ENCODE measurements at places on chromosomes 1 and 21.

GRCh38 chr1:98888869-98889268 lies 115.8 kb downstream of the PLPPR5 start:
- DNase-seq, result no peak

DNA sequence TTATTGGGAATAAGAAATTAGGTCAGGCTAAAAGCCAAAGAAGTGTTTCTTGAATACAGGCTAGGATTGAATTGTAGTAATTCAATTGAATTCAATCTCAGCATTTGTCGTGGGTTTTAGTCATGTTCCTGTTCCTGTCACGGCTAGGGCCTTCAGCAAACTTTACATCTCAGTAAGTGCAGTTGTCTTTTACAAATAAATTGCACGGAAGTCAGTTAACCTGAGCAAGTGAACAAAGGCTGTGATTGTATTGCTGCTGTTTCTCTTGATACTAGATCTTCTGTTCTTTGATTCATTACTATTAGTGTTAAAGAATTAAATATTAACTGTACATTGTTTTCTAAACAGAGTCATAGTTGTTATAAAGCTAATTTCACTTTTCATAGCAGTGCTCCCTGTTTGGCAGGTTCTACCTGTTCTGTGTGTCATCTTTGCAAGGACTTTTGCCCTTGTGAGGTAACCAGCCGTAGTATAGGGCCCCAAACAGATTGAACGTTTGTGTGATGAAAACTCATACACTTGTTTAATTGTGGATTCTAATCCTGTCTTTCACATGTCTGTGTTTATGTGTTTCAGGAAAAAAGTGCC lies 164.4 kb downstream of the EDEM3 start:
- no peak for DNase-seq

DNA sequence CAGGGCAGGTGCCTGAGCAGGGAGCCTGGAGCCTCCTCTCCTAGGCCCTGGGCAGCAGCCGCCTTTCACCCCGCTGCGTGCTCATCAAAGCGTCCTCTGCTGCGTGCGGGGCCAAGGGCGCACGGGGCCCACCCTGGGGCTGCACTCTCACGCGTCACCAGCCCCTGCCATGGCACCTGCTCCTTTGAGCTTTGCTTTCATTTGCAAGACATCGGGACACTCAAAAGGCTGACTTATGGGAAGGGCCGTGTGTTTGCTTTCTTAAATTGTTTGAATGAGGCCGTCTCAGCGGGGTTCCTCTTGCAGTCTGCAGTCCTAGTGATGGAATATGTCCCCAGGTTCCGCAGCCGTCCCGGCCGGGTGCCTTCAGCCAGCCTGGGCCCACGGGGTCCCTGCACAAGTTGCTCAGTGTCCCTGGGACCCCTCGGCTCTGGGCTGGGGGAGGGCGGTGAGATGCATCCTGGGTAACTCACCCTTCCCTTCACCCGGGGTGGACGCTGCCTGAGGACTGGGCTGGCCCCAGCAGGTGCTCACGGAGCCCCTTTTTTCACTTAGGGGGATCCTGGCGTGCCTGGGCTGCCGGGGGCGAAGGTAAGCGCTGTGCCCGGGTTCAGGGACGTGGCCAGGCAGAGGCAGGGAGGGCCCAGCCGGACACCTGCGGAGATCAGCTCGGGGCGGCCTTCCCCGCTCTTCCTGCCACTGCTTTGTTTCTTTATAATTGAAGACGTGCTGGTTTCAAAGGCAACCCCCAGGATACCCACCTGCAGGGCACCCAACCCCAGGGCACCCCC lies 53.1 kb downstream of the SLC19A1 start:
- peak; percentile 56 for DNase-seq

DNA sequence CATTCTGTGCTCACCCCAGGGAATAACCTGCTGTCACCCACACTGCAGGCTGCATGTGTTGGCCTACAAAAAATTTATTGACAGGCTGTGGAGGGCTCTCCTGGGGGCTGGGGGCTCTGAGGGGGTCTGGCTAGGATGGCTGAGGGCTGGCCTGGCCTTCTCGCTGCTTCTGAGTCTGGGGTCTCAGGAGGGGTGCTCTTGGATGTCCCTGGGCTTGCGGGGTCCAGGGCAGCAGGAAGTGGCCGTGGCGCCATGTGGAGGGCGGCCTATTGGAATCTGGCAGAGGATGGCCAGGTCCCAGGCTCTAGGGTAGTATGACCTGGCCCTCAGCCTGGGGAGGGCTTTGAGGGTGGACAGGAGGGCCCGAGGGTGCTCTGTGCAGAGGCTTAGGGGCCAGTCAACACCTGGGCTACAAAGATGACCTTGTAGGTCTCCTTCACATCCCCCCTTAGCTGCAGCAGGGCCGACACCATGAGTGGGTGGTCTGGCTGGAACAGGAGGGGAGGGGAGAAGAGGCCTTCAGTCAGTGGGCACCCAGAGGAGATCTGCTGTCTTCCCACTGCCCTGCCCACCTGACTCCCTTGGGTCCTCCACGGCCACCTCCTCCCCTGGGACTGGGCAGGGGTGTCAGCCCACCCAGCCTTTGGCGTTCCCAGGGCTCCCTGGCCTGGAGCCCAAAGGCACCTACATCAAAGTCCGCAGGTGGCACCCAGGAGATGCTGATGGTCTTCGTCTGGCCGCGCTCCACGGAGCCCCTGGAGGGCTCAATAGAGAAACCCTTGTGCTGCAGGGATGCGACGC lies 3.0 kb upstream of the TMEM52 start:
- DNase-seq, result no peak

- DNase-seq, result no peak
These were observed 179.4 kb upstream of the SGIP1 start for GRCh38 chr1:66354311-66355201.

GRCh38 chr21:31526040-31526439 lies 133.5 kb upstream of the SOD1 start:
- peak; percentile 45 for DNase-seq

- DNase-seq, result no peak
These were observed 16.5 kb downstream of the GFI1 start for GRCh38 chr1:92470216-92470615.

DNA sequence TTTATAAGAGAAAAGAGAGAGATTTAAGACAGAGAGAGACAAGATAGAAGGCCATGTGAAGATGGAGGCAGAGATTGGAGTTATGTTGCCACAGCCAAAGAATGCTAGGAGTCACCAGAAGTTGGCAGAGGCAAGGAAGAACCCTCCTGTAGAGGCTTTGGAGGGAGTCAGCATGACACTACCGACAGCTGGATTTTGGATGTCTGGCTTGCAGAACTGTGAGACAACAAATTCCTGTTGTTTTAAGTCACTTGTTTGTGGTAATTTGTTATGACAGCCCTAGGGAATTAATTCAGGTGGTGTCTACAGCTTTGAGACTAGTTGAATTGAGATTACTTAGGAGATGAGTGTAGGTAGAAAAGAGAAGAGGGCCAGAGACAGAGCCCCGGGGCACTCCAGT lies 158.5 kb downstream of the DNM3 start:
- DNase-seq, result no peak

DNA sequence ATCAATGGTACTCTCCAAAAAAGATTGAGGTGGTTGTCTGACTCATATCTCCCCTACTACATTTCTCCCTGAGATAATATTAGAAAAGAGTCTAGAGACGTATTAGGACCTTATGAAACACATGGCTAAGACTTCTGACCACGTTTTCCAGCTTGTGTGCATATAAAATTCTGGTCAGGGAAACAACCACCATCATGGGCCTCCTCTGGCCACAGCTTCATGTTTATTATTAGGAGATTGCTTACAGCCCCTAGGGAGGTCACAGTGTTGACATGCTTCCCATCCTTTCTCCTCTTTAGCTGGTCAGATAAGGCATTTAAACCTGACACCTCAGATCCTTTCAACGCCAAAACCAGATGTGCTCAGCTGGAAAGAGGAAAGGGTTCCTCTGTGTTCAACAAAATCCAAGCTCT lies 620.2 kb downstream of the PLPP3 start:
- no peak for DNase-seq

DNA sequence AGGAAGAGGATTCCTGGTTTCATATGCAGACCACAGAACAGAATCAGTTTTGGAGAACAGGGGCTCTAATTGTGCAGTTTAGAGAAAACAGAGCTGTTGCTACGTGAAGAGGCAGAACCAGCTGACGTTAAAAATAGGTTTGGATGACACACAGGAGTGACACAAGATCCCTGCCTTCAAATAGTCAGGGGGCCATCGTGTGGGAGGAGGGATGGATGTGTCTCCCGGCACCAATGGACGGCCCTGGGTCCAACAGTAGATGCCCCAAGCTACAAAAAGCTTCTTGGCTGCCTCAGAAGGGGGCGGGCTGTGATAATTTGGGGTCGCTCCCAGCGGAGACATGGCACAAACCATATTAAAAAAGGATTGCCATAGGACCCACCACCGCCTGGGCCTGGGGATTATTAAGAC lies 87.8 kb downstream of the MRPL37 start:
- DNase-seq, result no peak

- no peak for DNase-seq
These were observed 34.7 kb upstream of the RIPK4 start for GRCh38 chr21:41801321-41802197.

- no peak for DNase-seq
These were observed 16.4 kb downstream of the INPP5B start for GRCh38 chr1:37930246-37931101.

DNA sequence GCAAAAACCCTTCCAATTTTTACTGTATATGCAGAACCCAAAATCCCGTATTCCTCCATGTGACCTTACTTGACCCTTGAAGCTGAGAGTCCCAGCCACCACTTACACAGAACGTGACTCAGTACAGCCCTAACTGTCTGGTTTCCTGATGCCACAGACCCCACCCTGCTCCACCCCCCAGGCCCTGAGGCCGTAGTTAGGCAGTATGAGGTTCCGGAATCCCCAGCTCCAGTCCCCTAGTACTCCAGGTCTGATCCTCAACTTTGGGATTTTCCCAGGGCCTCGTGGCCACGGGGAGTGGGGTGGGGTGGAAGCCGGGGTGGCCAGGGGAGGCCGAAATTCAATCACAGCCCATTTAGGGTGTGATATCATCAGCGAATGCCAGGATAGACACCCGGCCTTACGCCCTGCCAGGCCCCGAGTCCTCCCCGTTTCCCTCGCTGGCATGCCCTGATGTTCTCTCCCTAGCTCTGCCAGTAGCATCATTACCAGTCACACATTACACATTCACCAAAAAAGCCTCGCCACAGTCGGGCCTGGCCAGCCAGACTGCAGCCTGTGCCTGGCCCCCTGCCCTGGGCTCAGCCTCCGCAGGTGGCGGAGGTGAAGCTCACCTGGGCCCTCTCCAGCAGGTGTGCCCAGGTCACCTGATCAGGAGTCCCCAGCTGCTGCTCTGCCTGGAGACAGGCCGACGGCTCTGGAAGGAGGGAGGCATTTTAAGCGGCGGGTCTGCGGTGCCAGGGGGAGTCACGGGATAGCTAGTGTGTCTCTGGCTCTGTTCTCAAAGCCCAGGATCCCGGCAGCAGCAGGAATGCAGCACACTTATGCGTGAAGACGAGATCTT lies 70.8 kb downstream of the SCCPDH start:
- peak; percentile 53 for DNase-seq

GRCh38 chr1:168005529-168005928 lies 68.7 kb upstream of the MPC2 start:
- no peak for DNase-seq

GRCh38 chr1:205477121-205477758 lies 21.4 kb upstream of the BLACAT1 start:
- peak; percentile 58 for DNase-seq

- DNase-seq, result no peak
These were observed 1496.5 kb downstream of the PLA2G4A start for GRCh38 chr1:188325211-188325610.

GRCh38 chr1:151594143-151594625 lies 17.7 kb upstream of the SNX27 start:
- DNase-seq, result peak; percentile 91

DNA sequence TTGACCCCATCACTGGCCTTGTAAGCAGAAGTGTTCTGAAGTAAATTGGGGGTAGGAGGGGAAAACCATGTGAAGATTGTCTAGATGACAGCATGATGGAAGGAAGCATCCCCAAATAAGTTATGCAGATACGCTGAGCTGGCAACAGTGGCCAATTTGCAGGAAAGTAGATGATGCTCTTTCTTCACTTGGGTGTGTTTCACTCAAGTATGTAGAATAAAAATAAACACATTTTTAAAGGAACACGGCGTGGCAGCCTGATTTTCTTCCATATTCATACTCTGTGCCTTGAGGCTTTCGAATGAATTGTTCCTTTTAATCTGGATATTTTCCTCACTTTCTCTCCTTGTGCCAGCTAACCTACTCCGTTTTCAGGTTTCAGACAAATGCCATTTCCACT lies 295.5 kb upstream of the DPYD start:
- no peak for DNase-seq

GRCh38 chr21:42258150-42258884 lies 39.4 kb downstream of the ABCG1 start:
- DNase-seq, result peak; percentile 93

DNA sequence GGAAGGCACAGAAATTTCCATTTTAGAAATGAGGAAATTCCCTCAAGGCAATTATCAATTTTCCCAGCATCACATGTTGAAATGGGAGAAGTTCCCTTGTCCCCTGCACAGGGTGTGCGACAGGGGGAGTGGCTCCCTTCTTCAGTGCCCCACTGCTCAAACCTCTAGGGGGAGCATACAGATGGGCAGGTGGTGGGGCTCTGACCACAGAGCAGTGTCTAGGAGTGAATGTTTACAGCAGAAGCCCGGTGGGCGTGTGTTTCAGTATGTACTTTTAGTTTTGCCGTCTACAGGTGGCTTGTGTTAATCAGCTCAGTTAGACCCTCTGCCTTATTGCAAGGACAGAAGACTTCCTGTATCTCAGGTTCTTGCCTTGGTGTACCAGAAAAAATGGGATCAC lies 493.7 kb upstream of the PLXNA2 start:
- DNase-seq, result no peak

- no peak for DNase-seq
These were observed 5.6 kb downstream of the RPS6KA1 start for GRCh38 chr1:26535201-26535600.

DNA sequence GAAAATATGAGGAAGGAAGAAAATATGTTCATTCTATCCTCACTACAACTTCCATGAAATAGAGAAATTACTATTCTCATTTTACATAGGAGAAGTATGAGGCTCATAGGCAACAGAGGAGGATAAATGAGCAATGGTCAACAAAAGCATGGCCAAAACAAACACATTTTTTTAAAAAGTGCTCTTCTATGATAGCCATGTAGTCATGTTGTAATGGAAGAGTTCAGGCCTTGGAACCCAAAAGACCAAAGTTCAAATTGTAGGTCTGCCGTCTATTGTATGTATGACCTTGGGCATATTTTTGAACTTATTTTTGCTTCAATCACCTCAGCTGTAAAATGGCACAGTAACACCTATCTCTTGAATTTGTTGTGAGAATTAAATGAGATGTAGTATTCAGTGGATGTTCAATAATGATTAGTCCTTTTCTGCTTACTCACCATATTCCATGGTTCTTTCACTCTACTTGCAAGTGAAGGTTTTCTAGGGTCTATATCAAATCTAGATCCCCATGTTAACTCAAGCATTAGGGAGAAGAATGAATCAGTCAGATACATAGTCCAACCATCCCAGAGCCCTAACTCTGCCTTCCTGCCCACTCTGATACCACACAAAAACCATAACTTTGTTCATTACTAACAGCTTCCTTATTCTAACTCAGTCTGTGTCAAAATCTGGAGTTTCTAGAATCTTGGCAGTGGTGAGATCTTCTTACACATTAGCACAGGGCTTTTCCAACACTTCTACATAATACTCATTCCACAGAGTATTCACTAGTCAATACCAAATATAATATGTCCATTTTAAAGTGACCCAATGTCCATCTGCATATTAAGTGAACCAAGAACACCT lies 353.2 kb downstream of the PLPP3 start:
- no peak for DNase-seq

- no peak for DNase-seq
These were observed 12.6 kb upstream of the ACTL8 start for GRCh38 chr1:17742583-17742982.

All from iPS-NIHi11 (cell line).